ENCODE measurements at places on chromosomes 12 and 14.

DNA sequence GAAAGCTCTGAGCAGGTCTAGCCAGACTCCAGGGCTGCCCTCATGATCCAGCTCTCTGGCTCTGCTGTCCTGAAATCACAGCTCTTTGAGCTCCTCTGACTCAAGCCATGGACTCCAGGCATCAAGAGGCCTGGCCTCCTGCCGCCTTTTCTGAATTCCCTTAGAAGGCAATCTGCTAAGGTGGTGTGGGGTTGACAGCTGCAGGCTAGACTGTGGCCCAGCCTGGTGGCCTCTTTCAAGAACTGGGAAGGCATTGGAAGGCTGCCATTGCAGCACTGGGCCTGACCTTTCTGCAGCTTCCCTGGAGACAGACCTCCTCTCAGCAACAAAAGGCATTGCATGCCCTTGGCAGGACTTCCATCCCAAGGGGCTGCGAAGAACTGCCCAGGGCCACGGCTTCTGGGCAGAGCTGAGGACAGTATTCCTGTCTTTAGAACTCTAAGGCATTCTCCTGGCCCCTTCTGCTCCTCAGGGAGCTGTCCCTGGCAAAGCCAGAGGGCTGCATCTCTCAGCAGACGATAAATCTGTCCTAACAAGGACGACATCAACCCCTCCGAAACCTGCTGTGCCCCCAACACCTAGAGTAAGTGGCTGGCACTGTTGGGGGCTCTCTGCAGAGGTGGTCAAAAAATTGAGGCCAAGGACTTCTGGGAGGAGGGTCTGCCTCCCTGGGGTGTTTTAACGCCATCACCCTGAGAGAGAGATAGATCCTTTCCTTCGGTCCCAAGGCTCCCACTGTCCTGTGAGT is 115.6 kb downstream of the RBM19 start:
- no peak for DNase-seq

DNA sequence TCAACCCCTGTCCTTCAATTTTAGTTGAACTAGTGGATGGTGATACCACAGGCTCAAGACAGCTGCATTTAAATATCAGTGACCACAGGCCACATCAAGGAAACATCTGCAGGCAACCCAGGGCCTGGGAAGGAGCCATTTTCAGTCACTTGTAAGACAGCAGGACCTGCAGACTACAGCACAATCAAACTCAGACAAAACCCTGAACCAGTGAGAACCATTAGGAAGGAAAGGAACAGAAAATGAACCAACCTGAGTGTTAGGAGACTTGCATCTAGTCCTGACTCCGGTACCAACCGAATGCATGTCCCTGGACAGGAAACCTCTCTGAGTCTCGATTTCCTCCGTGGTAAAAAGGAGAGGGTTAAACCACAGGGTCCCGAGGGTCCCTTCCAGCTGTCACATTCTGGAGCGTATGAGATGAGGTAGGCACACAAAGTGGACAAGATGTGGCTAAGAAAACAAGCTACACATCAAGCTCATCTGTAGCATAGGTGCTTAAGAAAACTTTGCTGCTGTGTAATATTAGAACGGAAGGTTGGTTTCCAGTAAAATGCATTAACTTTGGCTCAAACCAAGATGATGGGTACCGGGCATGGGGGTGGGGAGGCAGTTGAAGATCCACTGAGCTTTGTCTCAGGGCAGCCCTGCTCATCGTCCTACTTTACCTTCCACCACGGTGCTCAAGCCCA is 1.6 kb upstream of the CDKN1B start:
- no peak for DNase-seq

GRCh38 chr14:77886010-77886409 is 86.1 kb downstream of the ADCK1 start:
- DNase-seq, result no peak

DNA sequence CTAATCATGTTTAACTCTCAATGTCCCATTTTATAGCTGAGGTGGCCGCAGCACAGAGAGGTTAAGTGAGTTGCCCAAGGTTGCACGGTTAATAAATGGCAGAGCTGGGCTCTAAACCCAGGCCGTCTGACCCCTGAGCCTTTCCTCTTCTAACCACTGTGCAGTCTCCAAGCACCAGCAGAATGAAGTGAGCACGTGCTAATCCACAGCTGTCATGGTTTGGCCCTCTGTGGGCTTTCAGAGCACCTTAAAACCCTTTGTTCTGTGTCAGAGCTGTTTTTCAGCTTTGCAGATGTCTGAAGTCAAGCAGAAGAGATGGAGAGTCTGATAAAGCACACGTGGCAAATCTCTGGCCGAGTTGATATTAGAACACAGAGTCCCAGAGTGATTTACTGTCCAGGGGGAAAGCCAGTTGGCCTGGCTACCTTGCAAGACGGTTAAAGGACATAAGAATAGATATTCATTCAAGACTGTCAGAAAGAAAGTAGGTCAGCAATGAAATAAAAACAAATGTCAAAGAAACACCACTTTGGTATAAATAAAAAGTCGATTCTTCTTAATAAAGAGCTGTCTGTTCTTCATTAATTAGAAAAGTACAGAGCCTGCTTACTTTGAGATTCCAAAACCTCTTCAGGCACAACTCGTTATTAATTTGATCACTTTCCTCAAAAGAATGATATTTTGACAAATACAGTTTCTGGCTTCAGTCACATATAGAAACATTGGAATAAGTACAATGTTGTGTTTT is 107.3 kb downstream of the CRADD start:
- peak; percentile 5 for DNase-seq

DNA sequence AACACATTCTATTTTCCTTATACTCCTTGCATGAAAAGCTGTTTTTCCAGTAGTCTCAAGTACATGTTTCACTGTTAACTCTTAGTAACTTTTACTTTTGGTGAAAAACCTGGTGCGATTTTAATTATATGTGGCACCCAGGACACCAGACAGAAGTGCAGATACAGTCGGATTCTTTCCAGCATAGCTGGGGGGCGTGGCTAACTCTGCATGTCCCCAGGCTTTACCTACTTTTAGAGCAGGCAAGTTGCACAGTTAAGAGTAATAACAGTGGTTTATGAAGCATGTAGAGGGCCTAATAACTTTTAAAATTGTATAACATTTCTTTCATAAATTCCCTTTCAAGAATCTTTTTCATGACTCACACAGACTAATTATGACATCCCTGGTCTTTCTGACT is 70.7 kb downstream of the HSD17B6 start:
- no peak for DNase-seq

DNA sequence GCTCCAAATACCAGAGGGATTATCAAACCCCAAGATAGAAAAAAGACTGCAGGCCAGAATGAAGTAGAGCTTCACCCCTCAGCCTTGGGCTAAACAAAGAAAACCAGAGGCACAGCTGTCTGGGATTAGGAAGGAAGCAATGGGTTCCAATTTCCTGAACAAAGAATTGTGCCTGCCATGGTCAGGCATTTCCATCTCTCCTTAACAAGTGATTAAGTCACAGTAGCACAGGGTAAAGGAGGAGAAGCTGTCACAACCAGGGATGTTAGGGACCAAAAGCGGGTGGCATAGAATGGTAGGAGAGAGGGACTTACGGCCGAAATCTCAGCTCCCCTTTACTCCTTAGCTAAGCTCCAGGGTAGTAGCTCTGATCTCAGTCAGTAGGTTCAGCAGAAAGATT is 33.9 kb downstream of the SPTLC2 start:
- no peak for DNase-seq

- no peak for DNase-seq
Observed at GRCh38 chr12:88144546-88145468, 2.7 kb downstream of the TMTC3 start.

GRCh38 chr12:3951380-3952135 is 78.4 kb upstream of the PARP11 start:
- DNase-seq, result no peak

DNA sequence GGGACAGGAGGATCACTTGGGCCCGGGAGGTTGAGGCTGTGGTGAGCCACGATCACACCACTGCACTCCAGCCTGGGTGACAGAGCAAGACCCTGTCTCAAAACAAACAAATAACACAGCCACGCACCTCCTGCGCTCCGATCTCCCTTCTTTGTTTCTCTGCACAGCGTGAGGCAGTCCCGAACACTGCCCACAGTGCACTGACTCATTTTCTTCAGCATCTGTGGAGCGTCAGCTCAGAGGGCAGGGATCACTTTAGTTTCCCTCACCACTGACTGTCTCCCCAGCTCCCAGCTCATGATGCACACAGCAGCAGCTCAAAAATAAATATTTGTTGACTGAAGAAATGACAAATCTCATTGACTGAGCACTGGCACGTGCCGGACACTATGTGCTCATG is 883 bp upstream of the MYL2 start:
- DNase-seq, result no peak

DNA sequence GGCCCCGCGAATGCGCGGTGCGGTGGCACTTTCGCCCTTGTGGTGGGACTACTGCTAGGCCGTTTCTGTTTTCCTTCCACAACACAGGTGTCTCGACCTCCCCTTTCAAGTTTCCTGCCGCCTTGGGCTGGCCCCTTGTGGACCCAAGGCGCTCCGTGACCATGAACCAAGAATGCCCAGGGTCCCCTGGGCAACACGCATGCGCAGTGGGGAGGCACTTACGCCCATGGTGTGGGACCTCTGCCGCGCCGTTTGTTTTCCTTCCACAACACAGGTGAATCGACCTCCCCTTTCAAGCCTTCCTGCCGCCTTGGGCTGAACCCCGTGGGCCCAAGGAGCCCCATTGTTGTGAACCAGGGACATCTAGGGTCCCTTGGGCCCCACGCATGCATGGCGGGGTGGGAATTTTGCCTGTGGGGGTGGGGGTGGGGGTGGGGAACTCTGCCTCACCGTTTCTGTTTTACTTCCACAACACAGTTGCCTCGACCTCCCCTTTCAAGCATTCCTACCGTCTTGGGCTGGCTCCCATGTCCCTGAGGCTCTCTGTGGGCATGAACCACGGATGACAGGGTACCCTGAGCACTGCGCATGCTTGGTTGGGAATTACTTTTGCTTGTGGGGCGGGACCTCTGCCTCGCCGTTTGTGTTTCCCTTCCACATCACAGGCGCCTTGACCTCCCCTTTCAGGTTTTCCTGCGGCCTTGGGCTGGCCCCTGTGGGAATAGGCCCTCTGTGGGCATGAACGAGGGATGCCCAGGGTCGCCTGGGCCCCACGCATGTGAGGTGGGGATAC is 355.1 kb downstream of the ALG10 start:
- DNase-seq, result no peak

- DNase-seq, result peak; percentile 51
Observed at GRCh38 chr14:50875359-50876070, 3.7 kb downstream of the ABHD12B start.

GRCh38 chr12:122908915-122909314 is 13.0 kb upstream of the VPS37B start:
- DNase-seq, result no peak

- no peak for DNase-seq
Observed at GRCh38 chr14:26289891-26290486, 307.8 kb downstream of the NOVA1 start.

DNA sequence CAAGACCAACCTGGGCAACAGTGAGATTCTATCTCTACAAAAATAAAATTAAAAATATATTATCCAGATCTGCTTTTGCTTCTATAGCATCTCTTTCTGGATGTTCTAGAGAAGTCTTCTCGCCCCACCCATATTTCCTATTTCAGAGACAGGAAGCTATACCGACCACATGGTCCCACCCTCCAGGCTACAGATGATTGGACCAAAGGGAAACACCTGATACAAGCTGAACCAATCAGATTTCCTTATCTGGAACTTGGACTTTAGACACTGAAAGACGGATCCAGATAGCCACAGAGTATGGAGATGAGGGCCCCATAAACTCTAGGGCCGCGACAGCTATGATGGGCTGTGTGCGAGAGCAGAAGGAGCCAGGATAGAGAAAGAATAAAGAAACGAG is 48.7 kb downstream of the CCDC60 start:
- DNase-seq, result no peak

DNA sequence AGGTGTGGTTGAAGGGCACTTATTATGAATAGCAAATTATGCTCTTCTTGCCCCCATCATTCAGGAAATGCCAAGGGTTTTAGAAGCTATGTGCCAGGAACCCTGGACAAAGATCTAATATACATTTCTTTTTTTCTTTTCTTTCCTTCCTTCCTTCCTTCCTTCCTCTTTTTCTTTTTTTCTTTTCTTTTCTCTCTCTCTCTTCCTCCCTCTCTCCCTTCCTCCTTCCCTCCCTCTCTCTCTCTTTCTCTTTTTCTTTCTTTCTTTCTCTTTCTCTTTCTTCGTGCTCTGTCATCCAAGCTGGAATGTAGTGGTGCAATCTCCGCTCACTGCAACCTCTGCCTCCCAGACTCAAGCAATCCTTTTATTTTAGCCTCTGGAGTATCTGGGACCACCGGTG is 66.1 kb upstream of the CSRP2 start:
- no peak for DNase-seq

GRCh38 chr12:123102781-123103503 is 47.9 kb downstream of the PITPNM2 start:
- DNase-seq, result no peak

GRCh38 chr14:20836668-20837338 is 34.2 kb upstream of the RNASE1 start:
- no peak for DNase-seq

- DNase-seq, result no peak
Observed at GRCh38 chr12:94516985-94517384, 57.3 kb upstream of the CEP83 start.

GRCh38 chr12:53480491-53481442 is 18.5 kb downstream of the MAP3K12 start:
- DNase-seq, result no peak

DNA sequence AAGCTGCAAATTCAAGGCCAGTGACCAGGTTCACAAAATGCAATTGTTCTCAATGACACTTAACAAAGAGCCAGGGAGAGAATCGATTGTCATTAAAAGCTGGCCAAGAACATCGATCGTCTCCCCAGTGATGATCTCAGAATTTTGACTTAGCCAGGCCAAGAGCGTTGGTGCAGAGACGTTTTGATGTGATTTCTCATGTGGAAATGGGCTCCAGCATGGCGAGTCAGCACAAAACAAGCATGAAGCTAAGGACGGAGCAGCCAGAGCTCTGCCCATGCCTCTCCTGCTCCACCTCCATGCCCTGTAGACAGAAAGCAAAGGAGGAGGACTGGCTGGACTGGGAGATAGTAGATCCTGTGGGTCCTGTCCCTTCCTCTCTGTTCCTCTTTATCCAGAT is 270.8 kb downstream of the FOXN3 start:
- DNase-seq, result no peak

- DNase-seq, result no peak
Observed at GRCh38 chr12:100539202-100539601, 34.3 kb upstream of the GAS2L3 start.

GRCh38 chr12:2052826-2053678 is at the start of gene CACNA1C:
Gene CACNA1C, plus strand, starts transcription at chr12:2052987. Its CDS starts 576 bp downstream, at chr12:2053563.
- DNase-seq, result no peak

GRCh38 chr12:67671419-67671818 is 22.9 kb downstream of the DYRK2 start:
- DNase-seq, result no peak

- DNase-seq, result no peak
Observed at GRCh38 chr14:105665247-105665950, 139.0 kb downstream of the TMEM121 start.

- DNase-seq, result no peak
Observed at GRCh38 chr14:44461811-44462210, 45.3 kb downstream of the FSCB start.

GRCh38 chr14:97709552-97709951 is 912.4 kb downstream of the VRK1 start:
- DNase-seq, result no peak
